Prostate gland (tissue), 2 donors: ENCODE measurements at places on chromosomes 7 and 10.

GRCh38 chr10:11448190-11448544 lies 163.3 kb downstream of the USP6NL start:
- no peak for DNase-seq

GRCh38 chr7:73644688-73645286 lies 20.5 kb upstream of the MLXIPL start:
- DNase-seq = no peak

DNA sequence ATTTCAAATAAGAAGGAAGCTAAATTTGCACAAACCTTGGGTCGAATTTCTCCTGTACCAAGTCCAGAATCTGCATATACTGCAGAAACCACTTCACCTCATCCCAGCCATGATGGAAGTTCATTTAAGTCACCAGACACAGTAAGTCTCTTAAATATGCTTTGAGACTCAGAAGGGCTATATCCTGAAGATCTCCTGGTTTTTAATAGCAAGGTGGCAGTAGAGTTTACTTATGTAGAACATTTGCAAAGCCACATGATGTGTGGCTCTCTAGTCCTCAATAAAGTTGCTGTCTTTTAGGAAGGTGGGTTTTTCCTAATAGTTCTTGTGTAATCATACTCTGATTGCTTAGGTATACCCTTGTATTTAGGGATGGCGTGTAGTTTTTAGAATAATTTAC lies 8.7 kb downstream of the DBF4 start:
- DNase-seq = no peak

DNA sequence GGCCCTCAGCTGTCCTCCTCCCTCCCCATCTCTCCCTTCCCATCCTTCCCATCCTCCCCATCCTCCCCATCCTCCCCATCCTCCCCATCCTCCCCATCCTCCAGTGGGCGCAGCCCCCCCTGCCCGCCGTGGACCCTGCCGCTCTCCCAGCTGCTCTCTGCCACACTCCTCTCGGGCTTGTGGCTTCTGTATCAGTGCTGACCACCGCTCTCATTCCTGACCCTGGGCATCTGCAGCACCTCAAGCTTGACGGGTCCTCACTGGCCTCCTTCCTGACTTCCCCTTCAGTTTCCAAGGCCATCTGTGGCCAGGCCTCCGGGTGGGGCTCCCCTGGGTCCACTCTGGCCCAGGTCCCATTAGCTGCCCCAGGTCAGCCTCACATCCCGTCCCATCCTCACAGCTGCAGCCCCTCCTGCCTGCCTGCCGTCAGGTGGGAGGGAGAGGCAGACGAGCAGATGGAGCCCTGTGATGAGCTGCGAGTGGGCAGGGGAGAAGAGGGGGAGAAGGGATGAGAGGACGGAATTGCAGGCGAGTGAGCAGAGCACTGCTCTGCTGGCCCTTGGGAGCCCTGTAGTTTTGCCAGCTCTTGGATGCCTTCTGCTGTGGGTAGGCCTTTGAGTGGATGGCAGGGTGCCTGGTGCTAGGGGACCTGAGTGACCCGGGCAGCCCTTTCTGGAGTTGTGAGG lies 35.7 kb downstream of the LHPP start:
- DNase-seq = no peak

DNA sequence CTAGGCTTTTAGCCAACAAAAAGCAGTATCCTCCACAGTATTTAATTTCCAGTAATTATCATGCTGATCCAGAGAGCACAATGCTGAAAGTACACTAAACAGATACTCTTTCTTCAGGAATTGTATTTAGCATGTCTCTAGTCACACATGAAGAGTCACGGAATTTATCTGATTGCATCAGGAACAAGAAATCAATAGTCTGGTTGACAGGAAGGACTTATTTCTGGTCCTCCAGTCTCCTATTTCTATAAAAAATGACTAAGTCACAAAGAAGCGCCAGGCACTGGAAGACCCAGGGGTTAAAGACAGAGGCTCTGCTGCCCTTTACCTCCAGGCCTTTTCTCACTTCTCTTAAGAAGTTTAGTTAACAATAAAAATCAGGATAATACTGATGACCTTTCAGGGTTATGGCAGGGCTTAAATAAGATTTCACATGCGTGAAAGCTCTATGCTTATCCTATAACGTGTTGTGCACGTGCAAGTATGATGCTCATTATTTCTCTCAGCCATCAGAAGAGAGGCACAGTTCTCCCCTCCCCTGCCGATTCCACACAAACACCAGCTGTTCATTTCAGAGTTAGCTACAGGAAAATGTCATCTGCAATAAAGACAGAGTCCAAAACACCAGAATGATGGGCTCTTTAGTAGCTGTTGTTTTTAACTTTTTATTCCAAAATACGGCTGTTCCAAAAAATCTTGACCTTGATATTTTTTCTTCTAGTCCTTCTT lies 36.9 kb downstream of the SLC26A4 start:
- no peak for DNase-seq

DNA sequence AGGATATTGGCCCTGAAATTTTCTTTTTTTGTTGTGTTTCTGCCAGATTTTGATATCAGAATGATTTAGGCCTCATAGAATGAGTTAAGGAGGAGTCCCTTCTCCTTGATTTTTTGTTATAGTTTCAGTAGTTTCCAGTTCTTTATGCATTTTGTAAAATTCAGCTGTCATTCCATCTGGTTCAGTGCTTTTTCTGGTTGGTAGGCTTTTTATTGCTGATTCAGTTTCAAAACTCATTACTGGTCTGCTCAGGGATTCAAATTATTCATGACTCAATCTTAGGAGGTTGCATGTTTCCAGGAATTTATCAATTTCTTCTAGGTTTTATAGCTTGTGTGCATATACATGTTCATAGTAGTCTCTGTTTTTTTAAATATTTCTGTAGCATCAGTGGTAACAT lies 10.1 kb upstream of the TMEM196 start:
- DNase-seq = no peak

DNA sequence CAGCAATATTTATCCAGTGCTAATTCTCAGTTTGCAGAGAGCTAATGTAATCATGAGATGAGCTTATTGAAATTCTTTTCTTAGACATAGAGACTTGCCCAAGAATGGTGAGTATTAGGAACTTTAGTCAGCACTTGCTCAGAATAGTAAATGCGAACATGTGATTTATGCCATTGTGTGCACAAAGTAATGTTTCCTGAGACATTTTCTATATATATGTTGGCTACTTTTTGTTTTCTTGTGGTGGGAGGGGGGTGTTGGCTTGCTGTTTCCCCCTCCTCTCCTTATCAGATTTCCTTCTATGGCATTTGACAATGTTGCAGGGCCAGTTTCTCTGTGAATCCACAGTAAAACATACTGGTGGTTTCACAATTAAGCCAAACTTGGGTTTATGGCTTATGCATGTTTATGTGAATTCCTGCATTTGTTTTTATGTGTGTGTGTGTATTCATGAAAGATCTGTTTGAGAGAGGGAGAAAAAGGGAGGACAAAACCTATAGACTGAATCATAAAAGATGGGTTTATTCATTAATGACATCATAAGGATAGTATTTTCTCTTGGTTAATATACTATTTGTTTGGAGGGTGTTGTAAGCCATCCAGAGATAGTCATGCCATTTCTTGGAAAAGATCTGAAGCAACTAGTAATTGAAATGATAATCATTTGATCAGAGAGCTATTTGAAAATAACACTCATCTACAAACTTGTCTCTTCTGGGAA lies 36.3 kb downstream of the ARID5B start:
- DNase-seq = peak; percentile 54

GRCh38 chr10:119301397-119301796 lies 94.0 kb downstream of the GRK5 start:
- DNase-seq = no peak

- no peak for DNase-seq
These were observed 367.8 kb downstream of the NRG3 start for GRCh38 chr10:82242778-82243177.

- DNase-seq = no peak
These were observed 38.1 kb downstream of the EXOC6 start for GRCh38 chr10:92886334-92886961.

DNA sequence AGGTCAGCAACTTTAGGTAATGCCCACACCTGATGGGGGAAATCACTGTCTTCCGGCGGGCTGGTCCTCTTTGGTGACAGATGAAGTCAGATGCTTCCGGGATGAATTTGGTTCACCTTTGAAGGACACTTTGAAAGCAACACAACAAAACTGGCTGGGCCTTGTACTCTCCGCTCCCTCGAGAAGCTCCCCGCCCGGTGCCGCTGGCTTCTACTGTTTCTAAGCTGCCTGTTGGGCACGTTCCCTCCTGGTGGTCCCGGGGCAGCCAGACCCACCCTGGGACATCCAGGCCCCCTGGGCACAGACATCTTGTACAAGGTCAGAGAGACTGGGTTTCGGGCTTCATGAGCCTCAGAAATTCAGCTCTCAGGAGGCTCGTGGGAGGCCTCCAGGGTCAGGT lies 452.3 kb downstream of the DNAJB6 start:
- DNase-seq = no peak

DNA sequence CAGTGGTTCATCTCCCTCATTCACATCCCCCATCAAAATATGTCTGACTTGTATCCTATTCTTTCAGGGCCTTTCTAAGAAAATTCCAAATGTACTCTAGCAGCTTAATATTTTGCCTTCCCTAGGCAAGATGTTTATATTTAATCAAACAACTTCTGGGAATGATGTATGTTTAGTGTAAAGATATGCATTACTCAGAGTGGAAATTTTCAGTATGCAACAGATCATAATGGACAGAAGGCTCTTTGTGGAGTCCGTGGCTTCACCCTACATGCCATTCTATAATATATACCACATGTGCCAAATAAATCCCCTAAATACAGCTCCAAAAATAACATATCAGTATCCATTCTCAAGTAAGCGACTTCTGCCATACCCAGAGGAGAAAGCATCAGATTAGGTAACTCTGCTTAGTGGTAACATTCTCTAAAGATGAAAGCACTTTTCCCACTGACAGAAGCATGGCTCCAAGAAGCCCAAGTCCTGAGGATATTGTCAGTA lies 316.6 kb downstream of the KCNMA1 start:
- DNase-seq = no peak

GRCh38 chr7:4645246-4645645 lies 36.8 kb upstream of the FOXK1 start:
- no peak for DNase-seq

DNA sequence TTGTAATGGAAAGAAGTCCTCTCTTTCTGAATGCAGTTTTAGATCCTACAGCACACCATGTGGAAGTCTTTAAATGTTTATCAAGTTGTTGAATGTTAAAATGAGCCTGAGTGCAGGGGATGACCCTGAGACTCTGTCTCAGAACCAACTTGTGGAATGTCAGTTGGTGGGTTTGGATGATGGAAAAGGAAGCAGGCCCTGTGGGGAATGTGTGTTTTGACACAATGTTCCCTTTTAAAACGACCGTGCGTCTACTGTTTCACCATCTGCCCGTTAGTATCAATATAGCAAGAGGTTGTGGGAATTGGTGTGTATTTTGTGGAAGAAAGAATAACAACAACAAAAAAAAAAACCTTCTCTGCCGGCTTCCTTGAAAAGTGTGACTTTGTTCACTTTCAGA lies 8.3 kb downstream of the DYNC1I1 start:
- DNase-seq = no peak

DNA sequence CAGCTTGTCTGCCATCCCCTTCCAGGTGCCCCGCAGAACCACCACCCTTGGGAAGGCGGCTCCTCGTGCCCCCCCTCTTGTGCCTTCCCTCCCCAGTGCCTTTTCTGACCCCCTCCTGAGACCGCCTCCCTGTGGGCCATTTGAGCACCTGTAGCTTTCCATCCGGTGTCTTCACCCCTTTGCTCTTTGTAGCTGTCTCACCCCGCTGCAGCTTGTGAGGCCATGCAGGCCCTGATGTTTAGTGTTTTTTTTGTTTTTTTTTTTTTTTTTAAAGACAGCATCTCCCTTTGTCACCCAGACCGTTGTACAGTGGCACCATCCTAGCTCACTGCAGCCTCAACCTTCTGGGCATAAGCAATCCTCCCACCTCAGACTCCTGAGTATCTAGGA lies 52.5 kb downstream of the CUX1 start:
- DNase-seq = no peak

GRCh38 chr7:150748376-150748775 lies 11.2 kb downstream of the GIMAP5 start:
- no peak for DNase-seq

DNA sequence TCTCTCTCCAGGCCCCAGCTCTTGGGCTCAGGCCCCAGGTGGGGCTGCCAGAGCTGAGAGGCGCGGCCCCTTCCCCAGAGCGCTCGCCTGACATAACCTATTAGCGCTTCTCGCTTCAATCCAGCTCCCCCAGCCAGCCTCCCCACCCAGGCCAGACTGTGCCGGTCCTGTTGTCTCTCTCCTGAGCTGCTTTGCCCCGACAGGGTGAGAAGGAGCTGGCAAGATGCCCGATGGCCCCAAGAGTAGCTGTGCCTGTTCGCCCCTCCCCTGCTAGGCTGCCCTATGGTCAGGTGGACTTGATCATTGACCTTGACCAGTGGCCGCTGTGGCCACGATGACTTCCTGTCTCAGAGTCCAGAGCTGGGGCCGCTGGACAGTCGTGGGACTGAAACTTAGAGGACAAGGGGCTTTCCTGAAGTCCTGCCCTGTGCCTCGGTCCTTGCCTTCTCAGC lies 9.1 kb downstream of the TMEM270 start:
- no peak for DNase-seq

- no peak for DNase-seq
These were observed 126.0 kb upstream of the NRBF2 start for GRCh38 chr10:63007112-63007511.

GRCh38 chr10:71801361-71801760 lies 28.0 kb upstream of the VSIR start:
- DNase-seq = no peak

DNA sequence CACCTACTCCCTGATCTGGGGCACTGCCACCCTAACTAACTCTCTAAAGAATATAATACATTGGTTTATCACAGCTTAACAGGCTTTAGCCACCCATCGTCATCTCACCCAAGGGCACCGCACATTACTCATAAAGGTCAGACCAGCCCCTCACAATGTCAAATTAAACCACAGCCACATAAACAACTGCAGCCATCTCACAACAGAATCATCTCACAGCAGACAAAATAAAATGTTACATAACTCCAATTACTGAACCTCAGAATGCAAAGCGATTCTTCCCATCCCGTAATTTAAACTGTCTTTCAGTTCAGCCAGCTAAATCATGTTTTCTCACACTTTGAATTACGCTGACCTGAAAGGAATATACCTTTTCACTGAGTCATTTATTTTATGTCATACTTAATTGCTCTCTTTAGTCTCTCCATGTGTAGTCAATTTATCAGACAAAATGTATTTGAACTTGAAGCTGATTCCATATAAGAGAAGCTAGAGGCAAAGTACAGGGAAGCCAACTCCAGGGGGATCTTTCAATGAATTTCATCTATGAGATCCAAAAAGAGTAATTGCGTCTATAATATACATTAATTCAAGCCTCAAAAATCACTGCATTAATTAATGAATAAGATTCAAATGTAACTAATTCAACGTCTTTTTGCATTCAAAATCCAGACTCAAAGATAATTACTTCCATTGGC lies 96.9 kb upstream of the NEBL start:
- DNase-seq = no peak

- no peak for DNase-seq
These were observed 915.4 kb upstream of the AUTS2 start for GRCh38 chr7:68682910-68683309.
